ENCODE measurements at places on chromosomes 7 and 10.

DNA sequence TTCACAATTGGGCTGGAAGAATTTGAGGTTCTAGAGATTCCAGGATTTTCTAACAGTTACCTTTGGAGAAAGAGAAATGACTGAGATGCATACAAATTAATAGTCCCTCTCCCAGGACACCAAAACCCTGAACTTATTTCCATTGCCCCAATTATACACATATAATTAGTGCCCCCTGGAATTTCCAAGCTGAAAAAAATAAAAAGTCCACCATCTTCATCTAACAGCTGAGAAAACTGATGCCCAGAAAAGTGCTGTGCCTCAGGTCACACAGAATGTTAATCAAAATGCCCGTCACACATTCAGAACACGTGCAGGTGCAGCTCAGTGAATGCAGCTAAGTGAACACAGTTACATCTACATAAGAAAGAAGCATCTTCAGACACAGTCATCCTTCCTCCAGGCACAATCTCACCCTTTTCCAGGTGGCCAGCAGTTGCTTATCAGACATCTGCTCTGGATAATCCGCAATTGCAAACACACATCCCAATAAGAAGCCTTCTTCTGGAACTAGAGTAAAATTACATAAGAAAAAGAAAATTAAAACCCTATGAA, 35.4 kb downstream of the PAXIP1 start:
- peaks cover 5% of the 10 kb centered on the region for H3K4me1 ChIP-seq
- no peak overlapping the region for H3K27ac ChIP-seq
- DNase-seq = peak; percentile 34
- no peaks in the 10 kb centered on the region for H3K27me3 ChIP-seq
- no peak overlapping the region for H3K4me3 ChIP-seq
- peaks cover 63% of the 10 kb centered on the region for H3K36me3 ChIP-seq

- peaks cover 10% of the 10 kb centered on the region for H3K36me3 ChIP-seq
- DNase-seq = peak; percentile 7
- H3K4me1 ChIP-seq = no peaks in the 10 kb centered on the region
- no peaks in the 10 kb centered on the region for H3K27me3 ChIP-seq
Measured at GRCh38 chr10:58220769-58221451, 46.8 kb downstream of the IPMK start.

- peaks cover 3% of the 10 kb centered on the region for H3K4me1 ChIP-seq
- peaks cover 10% of the 10 kb centered on the region for H3K27me3 ChIP-seq
- no peak overlapping the region for H3K27ac ChIP-seq
- no peak overlapping the region for H3K4me3 ChIP-seq
- DNase-seq = no peak
Measured at GRCh38 chr10:4725917-4726606, 99.9 kb upstream of the AKR1E2 start.

GRCh38 chr10:94038024-94038423, 44.3 kb downstream of the PLCE1 start:
- H3K36me3 ChIP-seq = no peaks in the 10 kb centered on the region
- DNase-seq = no peak
- no peaks in the 10 kb centered on the region for H3K4me1 ChIP-seq
- no peak overlapping the region for H3K4me3 ChIP-seq

- no peaks in the 10 kb centered on the region for H3K4me1 ChIP-seq
- no peak overlapping the region for H3K27ac ChIP-seq
- H3K36me3 ChIP-seq = no peaks in the 10 kb centered on the region
- peak; percentile 78 for DNase-seq
Measured at GRCh38 chr10:66180581-66181318, 745.1 kb upstream of the LRRTM3 start.
